Cortex of kidney (tissue), 1 donor: ENCODE measurements at places on chromosomes 3 and 15.

GRCh38 chr15:47095833-47096232 lies 621.5 kb upstream of the SEMA6D start:
- no peak for DNase-seq

DNA sequence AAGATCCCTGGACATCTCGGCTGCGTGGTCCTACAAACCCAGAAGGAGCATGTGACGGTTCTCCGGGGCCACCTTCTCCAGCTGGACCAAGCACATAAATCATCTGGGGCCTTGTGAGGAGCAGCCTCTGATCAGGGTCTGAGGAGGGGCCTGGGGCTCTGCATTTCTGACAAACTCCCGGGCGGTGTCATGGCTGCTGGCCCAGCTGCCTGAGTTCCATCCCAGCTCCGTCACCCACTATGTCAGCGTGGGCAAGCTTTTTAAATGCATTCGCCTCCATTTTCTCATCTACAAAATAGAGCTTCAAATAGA lies 126.3 kb upstream of the MEF2A start:
- DNase-seq, result no peak

- no peak for DNase-seq
Measured at GRCh38 chr3:188049606-188050530, 104.1 kb upstream of the LPP start.

DNA sequence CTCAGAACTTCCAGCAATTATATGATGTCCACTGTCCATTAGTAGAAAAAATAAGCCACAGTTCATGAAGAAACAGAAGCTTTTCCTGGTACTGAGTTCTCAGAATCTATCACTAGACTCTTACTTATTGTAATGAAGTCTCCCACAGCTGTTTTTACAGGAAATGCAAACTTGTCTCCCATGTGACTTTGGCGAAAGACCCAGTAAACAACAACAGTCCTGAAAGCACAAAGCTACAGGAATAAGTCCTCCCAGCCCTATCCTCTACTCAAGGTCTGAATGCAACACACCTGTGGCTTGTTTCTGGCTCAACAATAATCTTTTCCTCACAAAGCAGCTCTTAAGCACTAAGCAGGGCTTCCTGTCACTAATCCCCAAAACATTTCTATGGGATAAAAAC lies 55.9 kb downstream of the EOMES start:
- DNase-seq, result no peak

DNA sequence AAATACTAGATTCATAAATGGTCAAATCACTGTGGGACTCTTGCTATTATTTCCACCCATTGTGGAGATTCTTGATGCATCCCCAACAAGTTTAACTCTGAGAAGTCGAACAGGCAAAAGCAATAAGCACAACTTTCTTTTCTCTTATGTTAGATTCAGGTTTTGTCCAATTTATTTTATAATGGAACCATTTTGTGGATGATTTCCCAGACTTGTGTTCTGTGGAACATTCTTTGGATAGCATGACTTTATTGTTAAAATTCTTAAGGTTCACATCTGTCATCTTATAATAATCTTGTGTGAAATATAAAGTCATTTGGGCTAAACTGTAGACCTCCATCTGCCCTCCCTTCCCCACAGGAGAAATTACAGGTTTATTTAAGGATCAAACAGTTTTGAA lies 213.7 kb downstream of the LPP start:
- no peak for DNase-seq

GRCh38 chr15:92462424-92463125 lies 68.9 kb downstream of the ST8SIA2 start:
- DNase-seq, result no peak

DNA sequence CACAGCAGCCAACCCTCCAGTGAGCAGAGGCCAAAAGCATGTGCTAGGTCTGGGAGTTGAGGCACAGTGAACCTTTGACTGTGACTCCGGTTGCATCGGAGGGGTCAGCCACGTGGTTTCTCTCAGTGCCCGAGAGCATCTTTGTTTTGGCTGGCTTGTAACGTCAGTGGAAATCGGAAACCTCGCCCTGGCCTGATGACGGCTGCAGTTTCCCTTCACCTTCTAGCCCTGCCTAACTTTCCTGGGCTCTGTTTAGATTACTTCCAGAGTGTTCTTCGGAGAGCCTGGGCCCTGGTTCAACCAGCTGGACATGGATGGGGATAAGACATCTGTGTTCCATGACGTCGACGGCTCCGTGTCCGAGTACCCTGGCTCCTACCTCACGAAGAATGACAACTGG lies 56.6 kb downstream of the MESD start:
- no peak for DNase-seq

DNA sequence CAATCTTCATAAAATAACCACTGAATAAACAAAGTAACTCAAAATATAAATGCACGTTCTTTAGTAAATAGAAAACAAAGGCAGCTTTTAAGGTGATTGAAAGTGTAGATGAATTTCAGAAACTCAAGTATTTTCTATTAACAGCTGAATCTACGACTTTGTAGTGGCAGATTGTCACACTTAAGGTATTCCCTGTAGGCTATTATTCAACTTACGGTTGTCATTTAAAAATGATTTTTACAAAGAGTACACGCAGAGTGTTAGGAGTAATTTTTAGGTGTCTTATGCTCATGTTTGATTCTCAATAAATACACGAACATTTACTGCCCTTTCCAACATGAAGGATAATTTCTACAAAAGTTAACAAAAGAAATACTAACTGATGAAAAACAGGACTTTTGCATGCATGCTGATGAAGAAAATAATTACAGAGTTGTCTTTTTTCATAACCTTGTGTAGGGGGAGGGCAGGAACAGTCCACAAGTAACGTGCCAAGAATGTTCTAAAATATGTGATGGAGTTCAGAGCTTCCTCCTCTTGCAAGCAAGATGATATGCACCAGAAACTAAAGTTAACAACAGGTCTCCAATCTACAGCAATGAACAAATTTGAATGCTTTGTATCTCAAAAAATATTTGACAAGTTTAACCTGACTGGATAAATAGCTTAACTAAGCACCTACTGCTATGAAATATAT lies 16.7 kb downstream of the DCBLD2 start:
- no peak for DNase-seq
